ENCODE measurements at places on chromosomes 1 and 21.

GRCh38 chr1:205569411-205570172 lies 62.2 kb downstream of the ELK4 start:
- no peak for DNase-seq

DNA sequence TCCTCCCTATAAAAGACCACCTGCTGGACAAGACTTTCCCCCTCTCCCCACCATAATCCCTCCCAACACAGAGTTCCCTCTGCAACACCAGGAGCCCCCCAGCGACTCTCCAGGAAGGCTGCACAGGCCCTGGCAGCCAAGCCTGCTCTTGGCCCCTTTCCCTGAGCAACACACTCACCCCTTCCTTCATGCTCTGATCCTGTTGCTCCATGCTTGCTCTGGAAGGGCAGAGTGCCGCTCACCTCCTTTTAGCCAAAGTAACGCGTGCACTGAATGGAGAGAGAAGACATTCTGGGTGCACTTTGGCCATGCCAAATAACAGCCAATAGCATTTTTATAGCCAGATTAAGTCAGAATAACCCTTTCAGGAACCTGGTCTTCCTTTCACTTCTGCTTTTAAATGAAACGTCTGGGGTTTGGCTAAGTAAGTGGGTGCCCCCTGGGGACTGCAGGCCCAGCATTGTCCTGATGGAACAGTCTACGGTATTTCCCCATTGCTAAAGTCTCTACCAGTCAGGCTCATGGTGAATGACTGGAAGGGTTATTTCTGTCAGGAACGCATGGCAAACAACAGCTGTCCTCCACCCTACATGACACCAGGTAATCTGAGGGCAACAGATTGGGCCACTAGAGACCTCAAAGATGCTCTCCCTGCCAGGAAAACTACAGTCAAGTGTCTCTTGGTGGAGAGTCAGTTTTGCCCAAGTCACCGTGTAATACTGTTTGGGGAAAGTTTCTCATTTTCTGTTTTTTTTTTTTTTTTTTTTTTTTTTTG lies at the start of gene SLC2A5:
TSS of gene SLC2A5 (minus strand) at position 310 of the 775 bp plus-strand sequence. CDS start at position 211, 99 bp downstream.
- no peak for DNase-seq

DNA sequence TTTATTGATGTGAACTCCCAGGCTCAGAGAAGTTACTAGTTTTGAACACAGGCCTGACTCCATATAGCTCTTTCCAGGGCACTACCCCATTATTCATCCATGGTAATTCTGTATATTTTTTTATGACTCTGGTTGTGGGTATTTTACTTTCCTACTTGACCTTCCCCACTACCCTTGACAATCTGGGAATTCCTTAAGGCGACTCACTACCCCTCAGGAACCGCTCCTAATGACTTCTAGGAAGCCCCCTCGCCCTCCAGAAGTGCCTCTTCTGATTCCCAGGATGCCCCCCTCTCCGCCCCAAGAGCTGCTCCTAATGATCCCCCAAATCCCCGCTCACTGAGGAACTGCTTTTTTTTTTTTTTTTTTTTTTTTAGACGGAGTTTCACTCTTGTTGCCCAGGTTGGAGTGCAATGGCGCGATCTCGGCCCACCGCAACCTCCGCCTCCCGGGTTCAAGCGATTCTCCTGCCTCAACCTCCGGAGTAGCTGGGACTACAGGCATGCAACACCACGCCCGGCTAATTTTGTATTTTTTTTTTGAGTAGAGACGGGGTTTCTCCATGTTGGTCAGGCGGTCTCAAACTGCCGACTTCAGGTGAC lies 972 bp upstream of the KDM4A start:
- no peak for DNase-seq

- no peak for DNase-seq
These were observed 105.4 kb upstream of the GORAB start for GRCh38 chr1:170426596-170426995.

- DNase-seq: no peak
These were observed 95.7 kb upstream of the NR5A2 start for GRCh38 chr1:199931666-199932377.

GRCh38 chr1:157287462-157287861 lies 149.3 kb upstream of the ETV3 start:
- DNase-seq: no peak

GRCh38 chr1:209710093-209710492 lies 5.4 kb downstream of the HSD11B1 start:
- no peak for DNase-seq

- DNase-seq: no peak
These were observed 797 bp downstream of the WDR47 start for GRCh38 chr1:109040989-109041620.

DNA sequence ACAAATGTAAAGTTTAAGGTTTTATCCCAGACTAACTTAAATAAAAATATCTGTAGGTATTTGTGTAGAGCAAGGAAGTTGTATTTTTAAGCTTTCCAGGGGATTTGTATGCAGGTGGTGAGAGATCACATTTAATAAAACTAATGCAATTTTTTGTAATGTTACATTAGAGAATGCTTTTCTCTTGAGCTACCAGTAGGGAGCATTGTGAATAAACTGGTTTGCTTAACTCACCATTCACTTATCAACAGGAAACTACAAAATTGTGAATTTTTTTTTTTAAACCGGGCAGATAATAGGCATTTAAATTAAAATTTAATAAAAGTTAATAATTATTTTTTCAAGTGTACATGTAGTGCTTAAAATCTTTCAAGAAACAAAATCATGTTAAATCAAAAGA lies 78.6 kb downstream of the IVNS1ABP start:
- DNase-seq: no peak

DNA sequence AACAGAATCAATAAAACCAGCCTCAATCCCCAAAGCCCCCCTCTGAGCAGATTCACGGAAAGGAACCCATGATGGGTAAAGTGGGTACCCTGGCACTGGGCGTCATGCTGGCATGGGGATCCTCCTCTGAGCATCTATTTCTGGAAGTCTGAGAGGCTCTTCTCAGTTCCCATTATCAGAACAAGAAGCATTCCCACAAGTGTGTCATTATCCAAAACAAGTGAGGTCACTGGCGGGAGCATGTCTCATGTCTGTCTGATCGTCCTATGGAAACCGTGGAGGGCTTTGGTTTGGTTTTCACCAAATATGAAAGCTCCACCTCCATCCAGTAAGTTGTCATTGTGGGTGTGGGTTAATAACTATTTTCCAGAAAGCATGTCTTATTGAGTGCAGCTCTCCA lies 70.7 kb downstream of the PGM1 start:
- DNase-seq: no peak

DNA sequence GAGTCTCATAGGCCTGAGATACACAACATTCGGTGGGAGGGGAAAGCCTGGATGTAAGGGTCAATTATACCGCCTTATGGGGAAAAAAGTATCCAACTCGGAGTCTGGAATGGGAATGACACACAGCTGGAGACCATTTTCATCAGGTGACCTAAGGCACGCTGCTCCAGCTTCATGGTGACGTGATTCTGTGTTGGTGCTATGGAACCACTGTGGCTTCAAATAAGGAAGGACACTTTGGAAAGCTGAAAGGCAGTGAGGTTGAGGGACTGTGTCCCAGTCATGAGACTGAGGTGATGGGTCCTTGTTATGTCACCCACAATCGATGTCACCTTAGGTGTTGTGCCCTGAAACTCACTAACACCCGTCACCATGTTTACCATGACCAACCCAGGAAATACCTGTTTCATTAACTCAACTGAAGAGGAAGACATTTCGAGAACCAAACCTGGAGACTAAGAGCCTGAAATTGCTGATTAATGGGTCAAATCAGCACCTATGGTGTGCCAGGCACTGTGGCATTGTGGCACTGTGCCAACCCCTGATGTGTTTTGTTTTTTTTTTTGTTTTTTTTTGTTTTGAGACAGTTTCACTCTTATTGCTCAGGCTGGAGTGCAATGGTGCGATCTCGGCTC lies 54.5 kb downstream of the IRF2BP2 start:
- no peak for DNase-seq

GRCh38 chr1:198631292-198631691 lies 7.5 kb upstream of the PTPRC start:
- DNase-seq: no peak

DNA sequence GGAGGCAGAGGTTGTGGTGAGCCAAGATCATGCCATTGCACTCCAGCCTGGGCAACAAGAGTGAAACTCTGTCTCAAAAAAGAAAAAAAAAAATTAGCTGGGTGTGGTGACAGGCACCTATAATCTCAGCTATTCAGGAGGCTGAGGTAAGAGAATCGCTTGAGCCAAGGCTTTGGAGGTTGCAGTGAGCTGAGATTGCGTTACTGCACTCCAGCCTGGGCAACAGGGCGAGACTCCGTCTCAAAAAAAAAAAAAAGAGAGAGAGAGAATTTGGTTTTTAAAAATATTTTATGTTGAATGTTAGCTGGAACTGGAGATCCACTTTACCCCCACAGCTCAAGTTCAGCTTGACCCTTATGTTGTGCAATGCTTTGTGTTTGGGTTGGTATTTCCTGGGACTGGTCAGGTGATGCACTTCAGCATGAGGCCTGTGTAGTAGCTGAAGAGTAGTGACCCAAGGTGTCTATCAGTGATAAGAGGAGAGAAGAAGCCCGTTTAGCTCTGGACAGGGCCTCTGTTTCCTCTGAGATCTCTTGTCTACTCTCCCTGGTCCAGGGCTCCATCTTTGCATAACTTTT lies 36.8 kb upstream of the MACF1 start:
- no peak for DNase-seq

DNA sequence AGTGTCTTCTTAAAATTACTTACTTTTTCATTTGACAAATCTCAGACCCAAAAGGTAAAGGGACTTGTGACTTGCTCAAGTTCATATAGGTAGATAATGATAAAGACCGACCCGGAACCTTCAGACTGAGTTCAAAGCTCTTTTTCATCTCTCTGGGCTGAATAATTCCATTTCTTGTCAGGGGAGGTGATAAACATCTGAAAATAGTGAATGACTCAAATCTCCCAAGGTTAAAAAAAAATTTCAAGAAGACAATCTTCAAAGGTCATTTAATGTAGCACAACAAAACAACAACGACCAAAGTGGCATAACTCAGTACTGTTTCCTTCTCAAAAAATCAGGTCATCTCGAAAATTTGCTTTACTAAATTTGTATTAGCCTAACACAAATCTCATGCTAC lies 20.6 kb downstream of the LUZP1 start:
- DNase-seq: no peak

- no peak for DNase-seq
These were observed 2.3 kb upstream of the KRTAP10-7 start for GRCh38 chr21:44598061-44598460.

GRCh38 chr1:177567393-177567792 lies 396.6 kb downstream of the BRINP2 start:
- DNase-seq: no peak

DNA sequence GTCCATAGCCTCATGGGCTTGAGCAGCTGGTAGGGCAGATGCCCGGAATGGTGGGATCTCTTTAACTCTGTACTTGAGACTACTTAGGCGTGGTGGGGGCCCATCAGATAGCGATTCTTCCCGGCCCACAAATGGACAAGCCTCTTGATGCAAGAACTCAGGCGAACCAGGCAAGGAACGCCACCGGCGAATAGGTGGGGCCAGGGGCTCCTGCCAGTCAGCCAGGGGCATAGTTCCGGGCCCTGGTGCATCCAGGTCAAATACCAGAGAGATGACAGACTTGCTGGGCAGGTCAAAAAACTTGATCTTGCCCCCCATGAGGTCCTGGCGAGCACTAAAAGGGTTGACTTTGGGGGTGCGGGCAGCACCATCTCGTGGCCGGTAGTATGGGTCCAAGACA lies 4.8 kb upstream of the MUTYH start:
- no peak for DNase-seq

- no peak for DNase-seq
These were observed 53.8 kb downstream of the PCNX2 start for GRCh38 chr1:233241759-233242158.

GRCh38 chr21:25813917-25814316 lies 79.1 kb downstream of the GABPA start:
- DNase-seq: no peak

- DNase-seq: no peak
These were observed 835 bp downstream of the C1orf52 start for GRCh38 chr1:85258536-85259117.

DNA sequence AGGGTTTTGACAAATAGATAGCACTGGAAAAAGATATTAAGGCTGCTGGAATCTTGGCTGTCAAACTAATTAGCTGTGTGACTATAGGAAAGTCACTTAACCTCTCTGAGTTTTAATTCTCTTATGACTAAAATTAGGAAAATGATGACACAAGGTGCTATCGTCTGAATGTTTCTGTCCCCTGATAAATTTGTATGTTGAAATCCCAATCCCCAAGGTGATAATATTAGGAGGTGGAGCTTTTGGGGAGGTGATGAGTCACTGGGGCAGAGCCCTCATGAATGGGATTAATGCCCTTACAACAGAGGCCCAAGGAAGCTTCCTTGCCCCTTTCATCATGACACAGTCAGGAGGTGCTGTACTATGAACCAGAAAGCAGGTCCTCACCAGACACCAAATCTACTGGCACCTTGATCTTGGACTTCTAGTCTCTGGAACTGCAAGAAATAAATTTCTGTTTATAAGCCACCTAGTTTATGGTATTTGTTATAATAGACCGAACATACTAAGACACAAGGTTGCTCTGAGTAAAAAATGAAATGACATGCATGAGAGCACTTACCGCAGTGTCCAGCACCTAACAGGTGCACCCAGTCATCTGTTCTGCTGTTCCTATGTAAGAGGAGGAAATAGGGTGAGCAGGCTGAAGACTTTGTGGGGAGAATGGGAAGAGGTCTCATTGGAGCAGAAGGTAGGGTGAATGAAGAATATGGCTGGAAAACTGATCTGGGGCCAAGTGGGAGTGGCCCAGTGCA lies 26.3 kb upstream of the DISP1 start:
- DNase-seq: no peak

GRCh38 chr1:29991025-29991424 lies 732.4 kb downstream of the MATN1 start:
- DNase-seq: no peak

GRCh38 chr1:153957744-153958110 lies 685 bp downstream of the CRTC2 start:
- no peak for DNase-seq

DNA sequence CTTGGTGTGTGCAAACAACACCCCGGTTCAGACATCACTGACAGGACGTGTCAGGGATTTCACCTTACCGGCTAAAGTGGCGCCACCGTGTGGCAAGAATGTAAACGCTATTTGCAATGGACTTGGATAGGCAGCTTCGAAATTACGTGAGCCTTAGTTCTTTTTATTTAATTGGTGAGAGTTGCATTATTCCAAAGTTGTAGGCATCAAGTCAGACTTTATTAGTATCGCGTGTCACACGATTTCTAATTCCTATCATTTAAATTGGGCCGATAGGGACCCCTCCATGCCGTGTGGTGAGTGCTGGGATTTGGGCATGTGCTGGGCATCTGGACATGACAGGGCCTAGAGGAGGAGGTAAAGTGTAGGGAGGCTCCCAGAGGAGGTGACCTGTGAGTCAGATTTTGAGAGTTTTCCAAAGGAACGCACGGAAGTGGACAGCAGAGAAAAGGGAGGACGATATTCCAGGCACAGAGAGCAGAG lies 14.5 kb upstream of the CPT2 start:
- DNase-seq: no peak

- no peak for DNase-seq
These were observed 41.9 kb downstream of the MAB21L3 start for GRCh38 chr1:116152950-116153691.

DNA sequence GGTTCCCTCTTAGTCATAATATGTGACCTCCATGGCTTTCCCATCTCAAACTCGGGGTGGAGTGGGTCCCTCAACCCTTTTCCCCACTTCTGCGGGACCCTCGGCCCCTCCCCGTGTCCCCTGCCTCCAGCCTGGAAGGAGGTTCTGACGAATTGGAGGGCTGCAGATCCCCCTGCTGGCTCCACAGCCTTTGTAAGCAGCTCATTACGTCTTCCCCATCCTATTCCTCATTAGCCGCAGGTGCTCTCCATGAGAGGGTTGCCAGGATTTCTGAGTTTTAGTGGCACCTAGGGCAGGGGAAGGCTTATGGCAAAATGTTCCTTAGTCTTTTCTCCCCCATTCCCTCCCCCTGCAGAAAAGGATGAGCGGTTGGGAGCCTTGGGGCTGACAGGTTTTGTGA lies 8.3 kb downstream of the ACTL8 start:
- DNase-seq: no peak
